ENCODE measurements at places on chromosomes 11 and 22.
A peak's percentile ranks its signal among the peaks of the same experiment; 100 is the strongest.

DNA sequence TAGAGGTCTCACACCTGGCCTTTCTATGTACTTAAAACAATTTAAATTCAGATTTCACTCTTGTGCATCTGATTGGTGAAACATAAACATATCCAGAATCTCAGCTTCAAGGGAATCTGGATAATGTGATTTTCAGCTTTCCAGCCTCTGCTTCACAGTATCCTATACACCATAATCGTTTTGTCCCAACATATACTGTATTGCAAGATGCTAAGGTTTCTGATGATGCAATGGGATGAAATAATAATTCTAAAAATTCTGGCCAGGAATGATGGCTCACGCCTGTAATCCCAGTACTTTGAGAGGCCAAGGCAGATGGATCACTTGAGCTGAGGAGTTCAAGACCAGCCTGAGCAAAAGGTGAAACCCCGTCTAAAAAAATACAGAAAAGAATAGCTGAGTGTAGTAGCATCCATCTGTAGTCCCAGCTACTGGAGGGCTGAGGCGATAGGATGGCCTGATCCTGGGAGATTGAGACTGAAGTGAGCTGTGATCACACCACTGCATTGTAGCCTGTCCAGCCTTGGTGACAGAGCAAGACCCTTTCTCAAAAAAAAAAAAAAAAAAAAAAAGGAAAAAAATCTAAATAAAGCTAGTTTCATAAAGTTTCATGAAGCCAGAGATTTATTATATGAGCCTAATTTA lies 41.0 kb upstream of the CTSC start:
- no peak for DNase-seq

DNA sequence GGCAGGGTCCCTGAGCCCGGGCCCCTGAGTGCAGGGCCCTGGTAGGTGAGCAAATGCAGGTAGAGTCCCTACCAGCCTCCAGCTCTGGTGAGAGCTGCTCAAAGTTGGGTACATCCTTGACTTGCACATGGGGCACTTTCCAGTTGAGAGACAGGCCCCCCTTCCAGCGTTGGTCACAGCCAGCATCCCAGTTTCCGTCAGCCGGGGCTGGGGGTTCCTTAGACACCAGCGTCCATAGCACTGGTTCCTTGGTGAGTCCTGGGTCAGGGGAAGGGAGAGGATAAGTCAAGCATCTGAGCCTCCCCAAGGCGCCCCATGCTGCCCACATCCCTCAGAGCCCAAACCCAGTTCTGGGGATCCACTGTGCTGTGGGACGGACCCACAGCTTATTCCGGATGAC lies 5.6 kb downstream of the PNPLA5 start:
- no peak for DNase-seq

- DNase-seq: peak; percentile 61
Observed at GRCh38 chr22:25419247-25420113, 145.0 kb upstream of the GRK3 start.

GRCh38 chr11:17171343-17171742 lies 36.4 kb downstream of the PIK3C2A start:
- no peak for DNase-seq

DNA sequence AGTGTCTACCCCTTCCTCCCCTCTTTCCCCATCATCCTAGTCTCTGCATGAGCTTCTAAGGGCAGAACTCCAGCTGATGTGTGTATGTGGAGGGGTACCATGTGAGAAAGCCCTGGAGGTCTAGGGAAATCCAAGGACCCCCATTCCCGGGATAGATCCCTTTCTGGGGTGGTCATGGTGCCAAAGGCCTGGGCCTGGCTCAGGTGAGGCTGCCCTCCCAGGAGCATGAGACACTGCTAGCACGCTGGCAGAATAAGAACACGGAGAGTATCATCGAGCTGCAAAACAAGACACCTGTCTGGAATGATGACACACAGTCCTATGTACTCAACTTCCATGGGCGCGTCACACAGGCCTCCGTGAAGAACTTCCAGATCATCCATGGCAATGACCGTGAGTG lies 19.6 kb downstream of the TUB start:
- peak; percentile 33 for DNase-seq

DNA sequence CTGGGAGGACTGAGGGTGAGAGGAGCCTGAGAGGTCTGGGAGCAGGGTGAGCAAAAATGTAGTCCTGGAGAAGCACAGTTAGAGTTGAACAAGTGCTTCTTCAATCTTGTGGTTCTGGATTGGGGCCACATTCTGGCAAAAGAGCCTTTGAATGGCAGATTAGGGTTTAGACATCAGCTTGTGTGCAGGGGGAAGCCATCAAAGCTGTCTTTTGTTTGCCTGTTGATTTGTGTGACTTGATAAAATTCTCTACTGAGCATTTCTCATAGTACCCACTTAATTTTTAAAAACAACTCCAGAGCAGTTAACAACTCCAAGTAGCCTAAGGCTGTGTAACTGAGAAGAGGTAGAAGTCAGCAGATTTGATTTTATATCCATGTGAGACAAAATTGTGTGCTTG lies 166.2 kb downstream of the FAT3 start:
- DNase-seq: no peak

DNA sequence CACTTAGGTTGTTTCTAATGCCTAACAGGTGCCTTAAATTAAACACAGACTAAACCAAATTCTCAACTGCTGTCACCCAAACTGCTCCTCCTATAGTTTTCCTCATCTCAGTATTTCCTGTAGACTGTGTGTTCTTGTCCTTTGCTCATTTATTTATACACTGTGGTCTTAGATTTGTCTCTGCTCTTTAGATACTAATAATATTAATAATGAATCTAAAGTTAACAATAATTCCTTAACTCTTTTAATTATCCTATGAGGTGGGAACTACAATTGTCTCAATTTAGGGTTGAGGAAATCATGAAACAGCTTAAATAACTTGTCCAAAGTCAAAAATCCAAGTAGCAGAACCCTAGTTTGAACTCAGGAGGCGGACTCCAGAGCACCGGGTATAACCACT lies 43.9 kb upstream of the YPEL1 start:
- no peak for DNase-seq

- peak; percentile 72 for DNase-seq
Observed at GRCh38 chr22:26671317-26672059, 14.1 kb downstream of the MIAT start.

DNA sequence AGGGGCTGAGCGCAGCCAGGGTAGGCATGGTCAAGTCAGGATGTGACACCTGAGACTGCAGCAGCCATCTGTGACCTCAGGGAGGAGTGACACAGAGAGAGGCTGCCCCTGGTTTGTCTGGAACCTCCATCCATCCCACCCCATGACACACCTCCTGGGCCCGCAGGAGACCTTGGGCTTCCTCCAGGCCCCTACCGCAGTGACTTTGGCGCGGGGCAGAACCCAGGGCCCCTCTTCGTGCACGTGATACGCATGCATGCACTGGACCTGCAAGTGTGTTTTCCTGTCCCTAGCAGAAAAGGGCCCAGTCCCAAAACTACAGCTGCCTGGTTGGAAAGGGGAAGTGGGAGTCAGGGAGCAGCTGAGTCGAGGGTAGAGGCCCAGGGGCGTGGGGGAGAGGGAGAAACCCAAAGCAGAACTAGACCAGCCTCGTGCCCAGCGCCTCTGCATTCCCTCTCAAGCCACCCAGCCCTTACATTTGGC lies 7.9 kb upstream of the CYTH4 start:
- DNase-seq: no peak

- no peak for DNase-seq
Observed at GRCh38 chr11:40337118-40337517, 1122.3 kb downstream of the LRRC4C start.

DNA sequence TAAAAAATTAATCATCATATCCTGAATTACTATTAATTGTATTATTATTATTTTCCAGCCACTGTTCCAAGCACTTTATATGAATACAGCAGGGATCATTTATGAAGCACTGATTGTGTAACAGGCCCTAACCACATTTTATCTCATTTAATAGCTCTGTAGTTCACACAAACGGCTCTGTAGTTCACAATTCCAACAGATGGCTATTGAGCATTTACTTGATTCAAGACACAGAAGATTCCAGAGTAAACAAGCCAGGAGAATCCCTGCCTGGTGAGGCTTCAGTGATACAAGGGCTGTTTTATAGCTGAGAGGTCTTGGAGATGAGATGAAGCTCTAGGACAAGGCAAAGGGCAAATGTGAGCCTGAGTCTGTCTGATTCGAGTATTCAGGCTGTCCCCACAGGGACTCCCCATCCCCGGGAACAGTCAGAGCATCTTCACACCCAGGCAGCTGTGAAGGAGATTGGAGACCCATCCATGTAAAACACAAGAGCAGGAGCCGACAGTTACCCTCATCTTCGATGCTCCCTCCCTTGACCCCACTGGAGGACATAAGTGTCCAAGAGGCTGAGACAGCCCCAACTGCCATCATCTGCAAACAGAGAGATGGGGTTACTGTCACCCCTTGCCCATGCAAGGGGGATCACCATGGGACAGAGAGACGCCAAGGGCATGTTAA lies 222.5 kb downstream of the MN1 start:
- no peak for DNase-seq

DNA sequence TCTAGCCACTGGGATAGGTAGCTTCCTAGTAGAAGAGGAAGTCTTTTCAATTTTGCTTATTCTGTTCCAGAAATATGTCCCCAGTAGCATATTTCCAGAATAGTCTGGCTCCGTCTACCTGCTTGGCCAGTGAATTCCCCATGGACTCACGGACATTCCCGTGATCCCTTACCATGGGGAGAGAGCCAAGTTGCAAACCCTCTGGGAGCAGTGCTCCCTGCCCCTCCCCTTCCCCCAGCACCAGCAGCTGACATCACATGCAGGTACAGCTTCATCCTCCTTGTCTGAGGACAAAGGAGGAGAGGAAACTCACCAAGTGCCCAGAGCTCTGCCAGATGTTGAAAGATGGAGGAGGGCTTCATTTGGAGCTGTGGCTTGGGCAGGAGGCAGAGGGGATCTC lies 61.2 kb downstream of the GRAMD1B start:
- DNase-seq: no peak

- no peak for DNase-seq
Observed at GRCh38 chr11:3781423-3781822, 15.9 kb downstream of the NUP98 start.

- no peak for DNase-seq
Observed at GRCh38 chr11:36195496-36196354, 93.5 kb downstream of the COMMD9 start.

DNA sequence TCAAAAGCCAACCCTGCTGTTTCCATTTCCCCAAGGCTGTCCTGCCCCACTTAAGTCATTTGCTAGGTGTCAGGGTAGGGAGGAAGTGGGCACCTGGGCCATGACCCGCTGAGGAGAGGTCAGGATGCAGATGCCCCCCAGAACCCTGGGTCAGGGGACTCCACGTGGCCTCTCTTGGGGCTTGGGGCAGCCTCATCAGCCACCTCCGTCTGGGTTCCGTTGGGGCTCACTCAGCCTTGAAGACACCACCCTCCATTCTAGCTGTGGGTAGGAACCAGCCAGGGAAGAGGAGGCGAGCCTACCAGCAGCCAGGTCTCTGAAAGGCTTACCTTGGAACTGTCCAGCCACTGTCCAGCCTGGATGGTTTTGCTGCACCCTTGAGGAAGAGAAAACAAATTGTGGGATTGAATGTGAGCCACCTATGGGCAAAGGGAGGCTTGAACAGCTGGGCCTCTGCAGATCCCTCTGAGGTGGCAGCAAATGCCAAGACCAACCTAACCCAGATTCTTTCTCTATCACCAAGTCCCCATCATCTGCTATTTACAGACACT lies 2.5 kb downstream of the APOL4 start:
- DNase-seq: no peak

GRCh38 chr22:38657045-38657909 lies 839 bp downstream of the CBY1 start:
- DNase-seq: no peak

GRCh38 chr22:47245286-47245685 lies 482.8 kb downstream of the TBC1D22A start:
- DNase-seq: no peak

DNA sequence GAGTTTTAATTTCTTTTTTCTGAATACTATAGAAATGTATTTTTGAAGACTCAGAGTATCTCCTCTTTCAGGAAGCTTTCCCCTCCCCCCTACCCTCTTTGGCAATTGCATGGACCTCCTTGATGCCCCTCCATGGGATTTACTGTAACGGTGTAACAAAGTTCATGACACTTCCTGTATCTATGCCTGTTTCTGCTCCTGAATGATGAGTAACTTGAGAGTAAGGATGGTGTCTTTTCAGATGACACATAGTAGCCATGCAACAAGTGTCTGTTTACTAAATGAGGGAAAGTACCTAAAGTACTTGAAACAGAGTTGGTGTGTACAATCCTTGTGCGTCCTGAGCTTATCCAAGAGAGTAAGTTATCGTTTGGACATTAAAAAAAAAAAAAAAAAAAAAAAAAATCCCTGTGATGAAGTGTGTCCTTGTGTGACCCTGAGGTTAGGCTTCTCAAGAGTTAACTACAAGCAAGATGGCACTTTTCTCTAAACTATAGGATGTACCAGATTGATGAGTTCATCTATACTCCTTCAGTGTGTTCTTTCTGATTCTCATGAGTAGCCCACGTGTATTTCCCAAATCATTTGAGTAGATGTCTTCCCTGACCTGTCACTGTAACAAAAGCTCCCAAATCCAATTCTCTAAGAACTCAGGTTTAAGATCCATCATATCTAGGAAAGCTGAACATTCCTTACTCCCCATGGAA lies 7.4 kb downstream of the ETS1 start:
- DNase-seq: no peak

- DNase-seq: no peak
Observed at GRCh38 chr11:2929950-2930703, 907 bp upstream of the PHLDA2 start.

DNA sequence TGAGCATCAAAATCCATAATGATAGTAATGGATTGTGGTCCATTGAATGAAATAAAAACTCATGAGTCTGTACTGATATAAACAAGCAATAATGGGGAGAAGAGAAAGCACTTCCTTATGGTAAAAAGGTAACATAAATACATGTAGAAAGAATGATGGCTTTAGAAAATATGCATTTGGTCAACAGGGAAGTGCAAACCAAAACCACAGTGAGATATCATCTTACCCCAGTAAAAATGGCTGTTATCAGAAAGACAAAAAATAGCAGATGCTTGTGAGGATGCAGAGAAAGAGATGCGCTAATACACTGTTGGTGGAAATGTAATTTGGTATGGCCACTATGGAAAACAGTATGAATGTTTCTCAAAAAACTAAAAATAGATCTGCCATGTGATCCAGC lies 6.9 kb upstream of the MMP20 start:
- no peak for DNase-seq

DNA sequence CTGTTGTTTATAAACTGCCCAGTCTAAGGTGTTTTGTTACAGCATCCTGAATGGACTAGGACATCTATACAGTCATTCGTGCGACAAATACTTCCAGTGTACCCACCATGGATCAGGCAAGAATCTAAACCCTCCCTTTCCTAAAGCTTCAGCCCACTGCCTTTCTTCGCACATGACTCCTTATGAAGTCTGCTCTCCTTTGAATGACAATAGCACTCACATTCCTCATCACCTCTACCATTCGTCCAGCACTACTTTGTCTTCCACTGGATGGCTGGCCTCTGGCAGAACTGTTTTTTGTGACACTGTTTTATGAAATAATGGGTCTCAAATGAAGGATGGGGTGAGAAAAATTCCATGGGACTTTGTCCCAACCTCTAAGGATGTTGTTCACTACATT lies 89.8 kb upstream of the LIN7C start:
- DNase-seq: no peak
